WTC11 (cell line): ENCODE measurements at places on chromosomes 3 and 15. TPM values are rescaled to one million over a fixed set of nuclear protein-coding genes. Genes with fewer than 3 reads are reported as not detected.
A peak's percentile ranks its signal among the peaks of the same experiment; 100 is the strongest.

Gene ANKUB1
- total RNA-seq, result not detected in 3 replicates

Gene TTC21A
- total RNA-seq, result 3.8 to 4.6 TPM (median 4.4 TPM) in 3 replicates

Gene DNAH12
- 0.02 TPM in 1 of 3 replicates, not detected in the others for total RNA-seq

Gene C2CD4B
- total RNA-seq, result 0.82 to 1.3 TPM (median 0.96 TPM) in 3 replicates

Gene ASB14
- not detected in 3 replicates for total RNA-seq

Gene NANOGP8
- 1.9 to 2.1 TPM (median 1.9 TPM) in 3 replicates for total RNA-seq

DNA sequence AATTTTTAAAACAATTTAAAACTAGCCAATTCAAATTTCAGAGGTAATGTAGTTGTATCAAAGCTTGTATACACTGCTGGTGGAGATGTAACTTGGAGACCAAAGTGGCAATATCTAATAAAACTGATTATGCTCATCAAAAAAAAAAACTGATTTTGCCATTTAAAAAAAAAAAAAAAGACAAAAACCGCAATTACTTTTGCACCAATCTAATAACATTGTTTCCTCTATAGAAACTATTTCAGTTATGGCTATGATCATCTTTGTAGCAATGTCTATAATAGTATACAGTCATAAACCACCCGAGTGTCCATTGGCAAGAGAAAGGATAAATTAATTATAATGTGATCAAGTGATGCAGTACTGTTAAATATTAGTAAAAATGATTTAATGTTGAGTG lies 149.3 kb upstream of the SEMA6D start:
- H3K27ac ChIP-seq, result no peak overlapping the region
- no peak overlapping the region for H3K4me3 ChIP-seq
- H3K36me3 ChIP-seq, result no peaks in the 10 kb centered on the region

DNA sequence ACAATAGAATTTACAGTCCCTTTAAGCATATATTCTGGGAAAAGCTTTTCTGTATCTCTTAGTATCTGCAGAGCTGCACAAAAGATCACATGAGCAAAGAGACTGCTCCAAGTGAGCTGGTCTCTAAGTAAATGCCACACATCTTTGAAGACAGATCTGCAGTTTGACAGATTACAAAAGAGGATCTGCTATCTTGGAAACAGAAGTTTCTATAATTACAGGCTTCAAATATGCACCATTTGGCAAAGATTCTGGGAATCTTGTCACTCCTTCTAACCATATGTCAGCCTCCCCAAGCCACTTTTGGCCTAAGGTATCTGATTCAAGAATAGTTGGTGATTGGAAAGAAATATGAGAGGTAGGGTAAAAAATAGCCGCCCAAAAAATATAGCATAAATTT lies 9.6 kb upstream of the CFAP44 start:
- no peak for DNase-seq
- H3K4me1 ChIP-seq, result no peaks in the 10 kb centered on the region
- H3K4me3 ChIP-seq, result no peak overlapping the region
- H3K36me3 ChIP-seq, result 0 out of 2 replicates have a peak, but pooled peaks cover 7% of the 10 kb centered on the region
- H3K27me3 ChIP-seq, result no peaks in the 10 kb centered on the region

DNA sequence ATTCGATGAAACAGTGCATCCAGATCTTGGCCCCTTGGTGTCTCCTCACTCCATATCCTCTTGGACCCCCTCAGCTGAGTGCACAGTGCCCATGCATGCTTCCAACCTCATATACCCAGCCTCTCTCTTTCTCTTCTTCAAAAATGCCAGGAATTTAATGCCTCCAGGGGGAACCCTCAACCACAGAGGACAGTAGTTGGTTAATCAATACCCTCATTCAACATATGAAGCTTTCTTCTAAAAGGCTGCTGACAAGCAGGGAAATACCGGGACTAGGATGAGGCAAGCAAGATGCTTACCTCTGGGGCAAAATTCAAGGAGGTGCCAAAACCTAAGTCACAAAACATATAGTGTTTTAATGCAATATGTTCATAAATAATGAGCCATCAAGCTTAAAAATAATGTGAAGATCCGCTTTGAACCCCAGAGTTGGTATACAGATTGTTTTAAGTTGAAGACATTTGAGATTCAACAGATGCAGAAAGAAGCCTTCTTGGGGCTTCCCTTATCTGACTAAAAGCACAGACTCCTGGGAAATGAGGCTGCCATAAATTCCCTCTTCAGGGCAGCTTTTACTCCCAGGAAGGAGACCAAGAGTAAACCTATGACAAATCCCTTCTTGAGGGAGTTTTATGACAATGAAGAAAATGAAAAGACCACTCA lies 48.2 kb upstream of the FHIT start:
- H3K4me3 ChIP-seq, result no peak overlapping the region
- H3K27ac ChIP-seq, result no peak overlapping the region
- DNase-seq, result no peak
- H3K36me3 ChIP-seq, result no peaks in the 10 kb centered on the region
- H3K27me3 ChIP-seq, result no peaks in the 10 kb centered on the region; the same call in 1 of the 2 replicates

GRCh38 chr3:8822141-8822540 lies 52.7 kb upstream of the OXTR start:
- DNase-seq, result no peak
- H3K36me3 ChIP-seq, result peaks cover 25% of the 10 kb centered on the region
- no peak overlapping the region for H3K27ac ChIP-seq
- no peak overlapping the region for H3K4me3 ChIP-seq

GRCh38 chr15:58742022-58742813 lies 7.3 kb downstream of the ADAM10 start:
- H3K36me3 ChIP-seq, result no peaks in the 10 kb centered on the region
- no peaks in the 10 kb centered on the region for H3K27me3 ChIP-seq
- H3K27ac ChIP-seq, result peak overlapping the region; percentile 18; the same call in 1 of the 2 replicates
- H3K4me1 ChIP-seq, result peaks cover 66% of the 10 kb centered on the region
- DNase-seq, result no peak
- H3K4me3 ChIP-seq, result no peak overlapping the region

GRCh38 chr3:52277071-52277964 lies 1.1 kb downstream of the WDR82 start:
- peaks cover 36% of the 10 kb centered on the region for H3K4me1 ChIP-seq
- peak overlapping the region; percentile 94 for H3K27ac ChIP-seq
- peak overlapping the region; percentile 94 for H3K4me3 ChIP-seq
- peak; percentile 37 for DNase-seq

DNA sequence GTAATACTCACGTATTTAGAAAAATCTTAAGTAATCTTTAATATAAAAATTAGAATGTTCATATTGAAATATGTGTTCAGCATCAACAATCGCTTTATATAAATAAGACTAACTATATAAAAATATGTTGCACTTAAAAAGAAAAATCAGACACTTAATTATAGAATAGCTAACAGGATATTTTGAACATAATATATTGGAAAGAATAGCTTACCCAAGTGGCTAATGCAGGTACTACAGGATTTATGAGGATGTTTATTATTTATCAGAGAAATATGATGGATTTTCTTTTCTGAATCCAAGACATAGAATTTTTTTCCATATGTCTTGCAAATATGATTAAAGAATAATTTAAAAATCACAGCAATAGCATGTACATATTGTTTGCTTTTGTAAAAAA lies 567.9 kb upstream of the GBE1 start:
- no peaks in the 10 kb centered on the region for H3K27me3 ChIP-seq
- H3K27ac ChIP-seq, result no peak overlapping the region
- H3K36me3 ChIP-seq, result no peaks in the 10 kb centered on the region; the same call in 1 of the 2 replicates
- no peak for DNase-seq
- H3K4me1 ChIP-seq, result 0 out of 2 replicates have a peak, but pooled peaks cover 6% of the 10 kb centered on the region

DNA sequence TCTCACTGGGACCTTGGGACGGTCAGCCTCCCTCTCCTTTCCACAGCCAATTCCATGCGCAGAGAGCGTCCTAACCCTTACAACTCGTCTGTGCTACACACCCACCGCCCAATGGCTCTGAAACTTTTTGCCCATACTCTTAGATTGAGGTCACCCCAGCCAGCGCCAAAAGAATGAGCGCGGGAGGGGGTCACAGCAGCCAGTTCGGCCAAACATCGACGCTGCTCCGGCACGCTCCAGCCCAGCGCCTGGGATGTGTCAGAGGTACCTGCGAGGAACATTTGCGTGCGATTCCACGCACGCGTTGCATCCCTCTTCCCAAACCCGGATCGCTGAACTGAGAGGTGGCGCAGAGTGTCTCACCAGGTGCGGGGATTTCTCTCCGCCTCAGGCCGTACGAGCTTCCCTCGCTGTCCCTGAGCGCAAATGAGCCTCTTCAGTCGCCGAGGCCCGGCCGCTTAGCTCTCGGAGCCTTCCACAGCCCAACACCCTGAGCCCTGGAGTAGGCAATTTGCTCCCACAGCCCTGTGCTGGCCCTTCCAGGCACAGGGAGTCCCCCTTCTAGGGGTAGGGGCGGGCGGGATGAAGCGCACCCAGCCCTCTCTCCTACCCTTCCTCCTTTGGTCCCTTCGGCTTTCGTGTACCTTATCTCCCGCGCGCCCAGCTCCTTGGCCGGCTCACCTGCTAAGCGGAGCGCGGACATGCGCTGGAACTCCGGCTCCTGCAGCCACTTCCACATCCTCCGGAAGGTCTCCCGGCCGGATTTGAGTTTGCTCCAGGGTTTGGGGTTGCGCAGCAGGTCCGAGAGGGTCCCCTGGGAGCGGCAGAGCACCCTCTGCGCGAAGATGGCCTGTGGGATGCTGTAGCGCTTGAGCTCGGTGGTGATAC lies 1.8 kb downstream of the ONECUT1 start:
- no peak for DNase-seq
- peaks cover 73% of the 10 kb centered on the region for H3K4me1 ChIP-seq
- peak overlapping the region; percentile 81 for H3K4me3 ChIP-seq
- H3K27me3 ChIP-seq, result peaks cover 94% of the 10 kb centered on the region
- no peak overlapping the region for H3K27ac ChIP-seq

- H3K36me3 ChIP-seq, result peaks cover 31% of the 10 kb centered on the region
- peaks cover 15% of the 10 kb centered on the region for H3K4me1 ChIP-seq
- no peak for DNase-seq
Measured at GRCh38 chr3:126450744-126451143, 24.9 kb downstream of the ZXDC start.

- no peaks in the 10 kb centered on the region for H3K27me3 ChIP-seq
- H3K4me3 ChIP-seq, result no peak overlapping the region
- no peak overlapping the region; the same call in 1 of the 2 replicates for H3K27ac ChIP-seq
Measured at GRCh38 chr15:45747426-45747825, 112.6 kb downstream of the SQOR start.

DNA sequence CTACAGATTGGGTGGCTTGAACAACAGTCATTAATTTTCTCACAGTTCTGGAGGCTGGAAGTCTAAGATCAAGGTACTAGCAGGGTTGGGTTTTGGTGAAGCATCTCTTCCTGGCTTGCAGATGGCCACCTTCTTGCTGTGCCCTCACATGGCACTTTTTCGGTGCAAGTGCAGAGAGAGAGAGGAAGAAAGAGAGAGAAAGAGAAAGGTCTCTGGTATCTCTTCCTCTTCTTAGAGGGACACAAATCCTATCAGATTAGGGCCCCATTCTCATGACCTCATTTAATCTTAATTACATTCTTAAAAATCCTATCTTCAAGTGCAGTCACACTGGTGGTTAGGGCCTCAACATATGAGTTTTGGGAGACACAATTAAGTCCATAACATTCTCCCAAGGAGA lies 167.1 kb downstream of the NFKBIZ start:
- H3K4me3 ChIP-seq, result no peak overlapping the region
- no peak for DNase-seq
- H3K4me1 ChIP-seq, result no peaks in the 10 kb centered on the region

GRCh38 chr3:50365080-50365841 lies 5.9 kb upstream of the TMEM115 start:
- H3K27me3 ChIP-seq, result peaks cover 27% of the 10 kb centered on the region
- peak overlapping the region; percentile 76 for H3K4me3 ChIP-seq
- peak; percentile 95 for DNase-seq
- H3K4me1 ChIP-seq, result peaks cover 6% of the 10 kb centered on the region; the same call in 1 of the 2 replicates
- no peaks in the 10 kb centered on the region for H3K36me3 ChIP-seq

- no peaks in the 10 kb centered on the region for H3K27me3 ChIP-seq
- H3K4me1 ChIP-seq, result no peaks in the 10 kb centered on the region
- H3K27ac ChIP-seq, result no peak overlapping the region
- no peak overlapping the region for H3K4me3 ChIP-seq
- H3K36me3 ChIP-seq, result no peaks in the 10 kb centered on the region
Measured at GRCh38 chr3:62830727-62831322, 44.4 kb downstream of the CADPS start.

- no peaks in the 10 kb centered on the region for H3K36me3 ChIP-seq
- no peak for DNase-seq
- no peaks in the 10 kb centered on the region for H3K27me3 ChIP-seq
- no peak overlapping the region for H3K4me3 ChIP-seq
- H3K27ac ChIP-seq, result peak overlapping the region; percentile 0; the same call in 1 of the 2 replicates
- peaks cover 15% of the 10 kb centered on the region for H3K4me1 ChIP-seq
Measured at GRCh38 chr3:14880447-14881106, 61.8 kb downstream of the FGD5 start.

- no peak overlapping the region for H3K4me3 ChIP-seq
- no peak overlapping the region for H3K27ac ChIP-seq
- peaks cover 13% of the 10 kb centered on the region for H3K4me1 ChIP-seq
- peaks cover 2% of the 10 kb centered on the region; the same call in 1 of the 2 replicates for H3K27me3 ChIP-seq
- no peaks in the 10 kb centered on the region for H3K36me3 ChIP-seq
Measured at GRCh38 chr3:116199063-116199462, 246.2 kb downstream of the LSAMP start.

DNA sequence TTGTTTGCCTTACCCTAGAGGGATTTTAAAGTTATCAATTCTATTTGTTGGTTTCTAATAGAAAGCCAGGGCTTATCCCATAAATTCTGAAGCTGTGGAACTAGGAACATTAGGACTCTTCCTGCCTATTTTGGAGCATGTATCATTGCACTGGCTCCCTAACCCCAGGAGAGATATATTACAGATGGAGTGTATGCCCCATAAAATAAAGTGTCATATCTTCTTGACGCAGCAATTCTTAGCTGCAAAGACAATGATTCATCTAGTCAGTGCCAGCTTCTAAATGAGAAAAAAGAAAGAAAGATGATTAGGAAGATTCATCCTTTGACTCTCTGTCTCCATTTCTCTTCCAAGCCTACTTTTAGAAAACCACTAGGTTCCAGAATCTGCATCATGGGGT lies 74.8 kb upstream of the MAGI1 start:
- peaks cover 26% of the 10 kb centered on the region for H3K4me1 ChIP-seq
- H3K27me3 ChIP-seq, result no peaks in the 10 kb centered on the region; the same call in none of the 2 replicates
- no peaks in the 10 kb centered on the region for H3K36me3 ChIP-seq
- H3K4me3 ChIP-seq, result no peak overlapping the region
- DNase-seq, result no peak
- no peak overlapping the region for H3K27ac ChIP-seq

DNA sequence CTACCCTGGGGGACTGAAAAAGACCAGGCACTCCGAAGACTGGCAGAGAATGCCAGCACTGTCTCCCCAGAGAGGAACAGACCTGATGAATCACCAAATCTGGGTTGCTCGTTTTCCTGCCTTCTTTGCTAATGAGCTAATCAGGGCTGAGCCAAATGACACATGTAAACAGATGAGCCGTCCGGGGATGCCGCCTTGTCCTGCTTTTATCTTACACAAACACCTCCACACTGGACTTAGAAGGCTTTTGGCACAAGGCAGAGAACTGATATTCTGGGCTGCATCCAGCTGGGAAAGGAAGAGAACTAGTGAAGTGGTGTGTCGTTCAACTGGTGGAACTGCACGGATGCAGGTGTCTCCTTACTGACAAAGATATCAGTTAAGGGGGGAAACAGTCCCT lies 88.1 kb downstream of the MECOM start:
- H3K27ac ChIP-seq, result peak overlapping the region; percentile 36; the same call in 1 of the 2 replicates
- peaks cover 12% of the 10 kb centered on the region for H3K36me3 ChIP-seq
- H3K27me3 ChIP-seq, result no peaks in the 10 kb centered on the region
- H3K4me1 ChIP-seq, result peaks cover 24% of the 10 kb centered on the region

GRCh38 chr15:46461416-46461815 lies 826.6 kb downstream of the SQOR start:
- peaks cover 10% of the 10 kb centered on the region for H3K36me3 ChIP-seq
- no peak overlapping the region for H3K27ac ChIP-seq
- DNase-seq, result no peak
- H3K4me1 ChIP-seq, result peaks cover 40% of the 10 kb centered on the region
